Peyer's patch (tissue), 4 donors: ENCODE measurements at places on chromosomes 5 and 9.
A peak's percentile ranks its signal among the peaks of the same experiment; 100 is the strongest.

- DNase-seq, result no peak
Measured at GRCh38 chr5:156456857-156457256, 129.9 kb downstream of the SGCD start.

DNA sequence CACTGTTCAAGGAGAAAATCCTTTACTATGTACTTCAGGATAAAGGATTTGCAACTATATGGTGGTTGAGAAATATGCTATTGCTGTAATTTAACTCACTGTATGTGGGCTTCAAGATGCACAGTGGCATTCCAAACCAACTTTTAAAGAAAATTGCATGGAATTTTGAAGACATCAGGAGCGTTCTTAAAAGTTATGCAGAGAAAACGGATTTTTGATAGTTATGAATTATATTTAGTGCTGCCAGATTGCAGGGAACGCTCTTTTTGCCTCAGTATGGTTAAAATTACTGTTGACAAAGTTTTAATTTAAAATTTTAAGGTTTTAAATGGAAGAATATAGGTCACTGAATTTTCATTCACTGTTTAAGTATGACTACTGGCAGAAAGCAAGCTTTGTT, 336.1 kb upstream of the EFNA5 start:
- no peak for DNase-seq

DNA sequence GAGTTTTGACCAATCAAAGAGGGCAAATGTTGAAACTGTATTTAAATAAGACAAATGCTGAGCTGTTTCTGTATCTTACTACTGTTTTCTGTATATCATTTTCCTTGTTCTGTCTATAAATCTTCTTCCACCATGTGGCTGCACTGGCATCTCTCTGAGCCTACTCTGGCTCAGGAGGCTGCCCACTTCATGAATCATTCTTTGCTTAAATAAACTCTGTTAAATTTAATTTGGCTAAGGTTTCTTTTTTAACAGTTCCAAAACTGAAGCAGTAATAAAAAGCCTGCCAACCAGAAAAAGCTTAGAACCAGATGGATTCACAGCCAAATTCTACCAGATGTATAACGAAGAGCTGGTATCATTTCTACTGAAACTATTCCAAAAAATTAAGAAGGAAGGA, 40.2 kb upstream of the TAS2R1 start:
- no peak for DNase-seq

- no peak for DNase-seq
Measured at GRCh38 chr9:6818292-6818922, 60.6 kb downstream of the KDM4C start.

DNA sequence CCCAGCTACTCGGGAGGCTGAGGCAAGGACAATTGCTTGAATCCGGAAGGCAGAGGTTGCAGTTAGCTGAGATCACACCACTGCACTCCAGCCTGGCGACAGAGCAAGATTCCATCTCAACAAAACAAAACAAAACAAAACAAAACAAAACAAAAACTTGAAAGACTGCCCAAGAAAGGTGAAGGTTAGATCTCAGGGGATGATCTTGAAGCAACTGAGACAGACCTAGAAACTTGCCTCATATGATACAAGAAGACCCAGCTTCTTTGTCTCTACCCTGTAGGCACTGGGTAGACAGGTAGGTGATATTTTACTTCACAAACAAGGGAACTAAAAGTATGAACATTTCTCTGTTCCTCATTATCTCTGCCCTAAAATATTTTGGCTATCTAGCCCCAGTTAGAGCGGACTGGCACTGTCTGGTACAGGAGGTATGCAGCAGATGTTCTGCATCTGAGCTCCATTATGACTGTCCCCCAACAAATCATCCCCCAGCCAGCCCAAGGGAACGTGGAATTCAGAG, 26.3 kb upstream of the SHOC1 start:
- no peak for DNase-seq

DNA sequence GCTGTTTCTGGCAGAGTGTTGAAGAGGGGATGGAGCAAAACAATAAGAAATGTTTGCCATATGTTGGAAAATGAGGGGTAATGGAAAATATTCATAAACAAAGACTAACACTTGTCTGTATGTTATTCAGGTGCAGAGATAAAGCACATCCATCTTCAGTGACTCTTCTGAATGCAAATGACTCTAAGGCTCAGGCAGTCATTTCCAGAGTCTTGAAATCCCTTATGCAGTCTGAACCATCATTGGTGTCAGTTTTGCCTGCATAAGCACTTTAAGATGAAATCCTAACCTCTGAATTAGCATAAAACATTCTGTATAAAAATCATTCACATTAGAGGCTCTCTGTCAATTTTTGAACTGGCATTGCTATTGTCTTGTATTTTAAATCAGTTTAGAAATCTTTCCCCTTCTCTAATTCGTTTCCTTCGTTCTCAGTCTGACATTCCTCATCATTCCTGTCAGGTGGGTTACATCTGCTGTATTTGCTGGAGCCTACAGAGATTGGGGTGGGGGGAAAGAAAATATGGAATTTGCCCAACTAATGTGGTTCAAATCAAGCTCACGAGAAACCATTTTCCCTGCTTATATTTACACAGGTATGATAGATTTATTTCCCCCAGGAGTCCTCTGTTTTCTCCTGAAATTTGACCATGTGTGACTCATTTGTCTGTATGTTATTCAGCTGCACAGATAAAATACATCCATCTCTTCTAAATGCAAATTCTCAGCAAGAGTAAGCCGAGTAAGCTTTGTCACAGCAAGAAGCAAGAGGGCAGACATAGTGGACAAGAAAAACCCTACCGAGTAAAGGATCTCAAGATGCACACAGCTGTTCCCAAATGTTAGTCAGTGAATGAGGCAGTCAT, 31.6 kb downstream of the ENC1 start:
- DNase-seq, result no peak

DNA sequence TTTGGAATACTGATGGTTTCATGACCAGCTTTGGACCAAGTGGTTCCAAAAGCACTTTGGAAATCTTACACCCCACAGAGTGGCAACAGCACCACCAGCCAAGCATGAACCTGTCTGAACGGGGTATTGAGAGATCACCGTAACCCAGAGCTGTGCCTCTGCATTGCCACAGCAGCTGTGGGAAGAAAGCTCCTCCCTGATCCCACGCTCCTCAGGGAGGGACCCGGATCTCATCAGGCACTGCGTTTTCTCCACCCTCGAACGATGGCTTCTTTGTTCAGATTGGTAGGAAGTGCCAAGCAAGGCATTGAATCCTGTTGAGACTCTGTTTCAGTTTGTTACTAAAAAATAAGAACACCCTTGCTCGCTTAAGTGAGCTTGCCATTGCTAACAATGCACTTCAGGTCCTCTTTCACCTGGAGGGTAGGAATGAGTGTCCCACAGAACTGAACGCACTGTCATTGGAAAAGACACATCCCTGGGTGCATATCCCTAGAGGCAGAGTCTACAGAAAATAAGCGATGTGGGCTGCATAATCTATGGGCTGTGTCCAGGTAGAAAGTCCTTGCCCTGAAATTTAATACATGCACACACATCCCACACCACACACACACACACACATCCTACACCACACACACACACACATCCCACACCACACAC, 118.0 kb upstream of the ICE1 start:
- DNase-seq, result no peak

GRCh38 chr9:34984049-34984448, 5.5 kb upstream of the DNAJB5 start:
- no peak for DNase-seq

- DNase-seq, result no peak
Measured at GRCh38 chr5:108467563-108467962, 85.7 kb upstream of the FBXL17 start.

DNA sequence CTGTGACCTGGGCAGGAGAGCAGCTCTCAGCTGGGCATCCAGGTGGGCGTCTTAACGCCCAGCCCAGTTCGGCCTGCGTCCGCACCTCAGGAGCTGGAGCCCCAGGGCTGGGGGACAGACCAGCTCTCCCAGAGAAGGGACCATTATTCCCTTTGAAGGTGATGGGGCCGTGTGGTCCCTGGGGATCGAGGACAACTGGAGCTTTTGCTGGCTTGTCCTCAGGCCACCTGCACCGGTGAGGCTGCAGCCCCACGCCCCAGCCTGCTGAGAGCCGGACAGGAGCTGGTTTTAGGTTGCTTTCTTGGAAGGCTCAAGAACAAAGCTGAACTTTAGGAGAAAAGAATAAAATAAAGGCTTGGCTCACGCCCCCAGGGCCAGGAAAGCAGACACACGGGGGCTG, 40.9 kb downstream of the NACC2 start:
- no peak for DNase-seq

DNA sequence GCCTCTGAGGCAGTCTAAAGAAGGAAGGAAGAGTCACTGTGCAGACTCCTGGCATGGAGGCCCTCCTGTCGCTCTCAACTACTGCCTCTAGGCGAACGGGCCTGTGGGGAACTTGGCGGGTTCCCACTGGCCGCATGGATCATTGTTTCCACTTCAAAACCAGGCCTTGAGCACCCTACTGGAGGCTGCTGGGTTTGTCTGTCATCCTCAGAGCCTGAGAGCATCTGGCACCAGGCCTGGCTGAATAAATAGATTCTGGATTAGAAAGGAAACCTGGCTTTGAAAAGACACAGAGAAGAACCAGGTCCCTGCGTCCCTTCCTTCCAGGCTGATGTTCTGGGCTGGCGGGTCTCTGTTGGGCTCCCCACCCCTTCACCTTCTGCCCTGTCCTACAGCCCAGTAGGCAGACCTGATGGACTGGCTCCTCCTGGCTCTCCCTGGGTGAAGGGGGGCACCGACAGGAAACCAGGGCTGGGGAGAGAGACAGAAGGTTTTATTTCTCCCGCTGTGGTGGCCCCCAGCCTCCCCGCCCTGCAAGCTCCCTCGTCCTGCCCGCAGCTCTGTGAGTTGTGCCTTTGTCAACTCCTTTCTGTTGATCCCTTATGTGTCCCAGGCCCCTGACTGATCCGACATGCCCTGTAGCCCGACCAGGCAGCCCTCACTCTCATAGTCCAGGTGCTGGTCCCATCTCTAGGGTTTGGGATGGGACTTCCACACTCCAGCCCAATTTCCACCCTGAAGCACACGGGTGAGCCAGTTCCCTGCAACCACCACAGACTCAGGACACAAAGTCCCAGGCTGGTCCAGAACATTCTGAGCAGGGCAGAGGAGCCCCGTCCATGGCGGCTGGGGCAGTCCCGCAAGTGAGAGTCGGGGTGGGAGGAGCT, 50.1 kb downstream of the ADAMTS2 start:
- no peak for DNase-seq

- DNase-seq, result peak; percentile 90
Measured at GRCh38 chr5:175478384-175479124, at the start of gene SFXN1. Gene SFXN1, plus strand, starts transcription at chr5:175478560. Its CDS starts 13,544 bp downstream, at chr5:175492104.

GRCh38 chr5:16178745-16179372, 732 bp downstream of the MARCHF11 start:
- DNase-seq, result peak; percentile 52

DNA sequence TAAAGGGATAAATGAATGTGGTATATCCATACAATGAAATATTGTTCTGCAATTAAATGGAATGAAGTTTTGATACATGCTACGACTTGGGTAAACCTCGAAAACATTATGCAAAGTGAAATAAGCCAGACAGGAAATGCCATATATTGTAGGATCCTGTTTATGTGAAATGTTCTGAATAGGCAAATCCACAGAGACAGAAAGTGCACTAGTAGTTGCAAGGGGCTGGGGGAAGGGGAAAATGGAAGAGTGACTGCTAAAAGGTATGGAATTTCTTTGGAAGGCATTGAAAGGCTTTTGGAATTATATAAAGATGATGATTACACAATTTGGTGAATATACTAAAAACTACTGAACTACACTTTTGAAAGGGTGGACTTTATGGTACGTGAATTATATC, 97.0 kb downstream of the FOXD1 start:
- no peak for DNase-seq

DNA sequence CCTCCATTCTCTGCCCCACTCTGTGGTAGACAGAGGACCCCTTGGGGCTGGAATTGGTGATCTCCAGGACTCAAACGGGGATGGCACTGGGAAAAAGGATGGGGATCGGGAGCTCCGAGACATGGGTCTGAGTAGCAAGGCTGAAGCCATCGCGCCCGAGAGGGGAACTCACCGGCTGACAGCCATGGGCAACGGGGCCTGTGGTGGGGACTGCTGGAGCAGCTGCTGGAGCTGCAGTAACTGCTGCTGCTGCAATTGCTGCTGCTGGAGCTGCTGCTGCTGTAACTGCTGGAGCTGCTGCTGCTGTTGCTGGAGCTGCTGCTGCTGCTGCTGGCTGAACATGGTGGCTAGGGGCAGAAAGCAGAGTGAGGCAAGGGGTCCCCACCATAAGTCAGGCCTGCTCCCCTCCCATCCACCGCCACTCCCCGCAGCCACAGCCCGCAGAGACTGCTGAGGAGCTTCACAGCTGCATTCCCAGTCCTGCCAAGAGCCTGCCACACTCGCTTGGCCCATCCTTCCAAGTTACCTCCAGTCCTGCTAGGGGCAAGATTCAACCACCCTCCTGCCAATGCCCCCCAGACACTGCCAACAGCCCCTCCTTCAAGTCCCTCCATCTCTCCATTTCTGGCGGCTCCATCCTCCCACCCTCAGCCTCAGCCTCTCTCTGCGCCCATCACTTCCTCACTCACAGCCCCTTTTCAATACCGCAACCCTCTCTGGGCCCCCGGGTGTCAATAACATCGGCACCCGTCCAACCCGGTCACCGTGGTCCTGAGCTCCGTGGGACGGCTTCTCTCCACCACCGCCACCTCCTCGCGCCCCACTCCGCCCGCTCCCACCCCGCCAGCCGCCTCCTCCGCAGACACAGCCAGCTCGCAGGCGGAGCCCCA, 611 bp downstream of the CIZ1 start:
- DNase-seq, result no peak

DNA sequence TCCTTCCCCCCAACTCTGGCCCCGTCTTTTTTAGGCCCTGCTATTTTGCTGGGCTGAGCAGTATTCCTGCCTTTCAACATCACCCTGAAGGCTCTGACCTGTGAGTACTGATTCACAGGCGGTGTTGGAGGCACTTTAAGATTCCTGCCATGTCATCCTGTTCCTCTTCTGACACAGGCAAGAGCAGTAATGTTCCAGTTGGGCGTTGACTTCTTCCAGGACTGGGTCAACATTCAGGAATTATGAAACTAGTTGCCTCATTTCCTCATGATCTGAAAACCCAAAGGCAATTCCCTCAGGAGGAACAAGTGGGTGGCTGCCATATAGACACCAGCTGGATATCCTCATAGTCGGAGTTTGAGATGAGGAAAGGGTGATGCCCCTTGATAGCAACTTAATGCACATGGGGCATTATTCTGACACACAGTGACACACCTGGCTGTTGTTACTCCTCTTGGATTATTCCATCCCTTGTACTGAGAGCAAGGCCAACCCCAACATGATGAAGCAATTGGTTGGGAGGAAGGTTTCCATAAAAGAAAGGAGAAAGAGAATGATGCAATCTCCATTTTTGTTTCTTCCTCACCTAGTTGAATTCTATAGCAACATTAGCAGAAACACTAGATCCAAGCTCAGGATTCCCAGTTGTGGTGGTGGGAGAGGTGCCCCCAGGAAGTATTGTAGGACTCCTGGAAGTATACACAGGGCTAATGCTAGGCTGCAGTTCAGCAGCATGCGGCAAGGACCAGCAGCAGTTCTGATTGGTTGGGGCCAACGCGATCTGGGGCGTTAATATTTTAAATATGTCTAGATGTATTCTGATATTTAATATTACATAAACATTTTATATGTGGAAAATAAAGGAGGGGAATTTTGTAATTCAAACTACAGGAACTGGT, 19.6 kb upstream of the GLRX start:
- peak; percentile 69 for DNase-seq

GRCh38 chr5:92580814-92581213, 1000.2 kb downstream of the NR2F1-AS1 start:
- no peak for DNase-seq
